H1 (cell line): ENCODE measurements at places on chromosomes 11 and 22. TPM values are rescaled to one million over a fixed set of nuclear protein-coding genes. Genes with fewer than 3 reads are reported as not detected.

DNA sequence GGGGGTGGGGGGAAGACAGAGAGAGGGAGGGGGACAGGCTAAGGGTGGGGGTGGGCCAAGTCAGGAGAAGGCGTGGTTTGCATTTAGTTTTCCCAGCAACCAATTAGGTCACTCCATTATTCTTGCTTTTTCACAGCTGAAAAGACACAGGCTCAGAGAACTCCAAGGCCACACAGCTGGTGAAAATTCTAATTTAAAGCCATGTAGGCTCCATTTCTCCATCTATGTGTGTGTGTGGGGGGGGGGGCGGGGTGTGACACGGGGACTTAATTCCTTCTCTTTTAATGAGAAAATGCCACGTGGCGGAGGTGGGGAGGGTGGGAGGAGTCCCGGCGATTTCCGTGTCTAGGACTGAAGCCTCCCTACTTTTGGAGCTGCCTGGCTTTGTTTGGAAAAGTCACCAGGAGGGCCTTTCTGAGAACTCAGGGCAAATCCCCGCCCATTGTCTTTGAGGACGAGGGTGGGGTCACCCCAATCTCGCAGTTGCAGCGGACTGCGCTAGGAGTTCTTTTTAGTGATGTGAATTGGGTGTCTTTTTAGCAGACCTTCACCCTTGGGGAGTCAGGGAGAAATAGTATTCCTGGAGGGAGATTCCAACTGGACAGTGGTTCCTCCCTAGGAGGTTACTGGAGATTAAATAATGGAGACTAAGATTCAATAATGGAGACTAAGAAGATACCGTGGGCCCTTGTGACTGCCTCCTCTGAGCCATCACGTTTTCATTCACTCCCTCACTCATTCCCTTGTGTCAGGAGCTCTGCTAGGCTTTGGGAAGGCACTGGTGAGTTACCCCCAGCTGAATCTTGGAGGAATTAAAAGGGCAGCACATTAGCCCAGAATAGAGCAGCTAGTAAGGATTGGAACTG is 36.4 kb upstream of the PTPRJ start:
- DNase-seq: peak; percentile 65

DNA sequence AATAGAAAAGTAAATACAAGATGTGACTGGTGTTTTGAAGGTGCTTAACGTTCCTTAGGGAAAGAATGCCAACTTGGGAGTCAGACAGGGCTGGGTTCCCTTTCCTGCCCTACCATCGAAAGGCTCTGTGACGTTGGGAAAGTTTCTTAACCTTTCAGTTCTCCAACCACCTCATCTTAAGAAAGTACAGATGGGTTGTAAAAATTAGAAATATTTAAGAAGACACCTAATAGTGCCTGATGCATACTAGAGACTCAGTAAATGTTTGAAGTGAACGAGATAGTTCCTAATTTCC is 1.1 kb downstream of the GTPBP1 start:
- no peak for DNase-seq

DNA sequence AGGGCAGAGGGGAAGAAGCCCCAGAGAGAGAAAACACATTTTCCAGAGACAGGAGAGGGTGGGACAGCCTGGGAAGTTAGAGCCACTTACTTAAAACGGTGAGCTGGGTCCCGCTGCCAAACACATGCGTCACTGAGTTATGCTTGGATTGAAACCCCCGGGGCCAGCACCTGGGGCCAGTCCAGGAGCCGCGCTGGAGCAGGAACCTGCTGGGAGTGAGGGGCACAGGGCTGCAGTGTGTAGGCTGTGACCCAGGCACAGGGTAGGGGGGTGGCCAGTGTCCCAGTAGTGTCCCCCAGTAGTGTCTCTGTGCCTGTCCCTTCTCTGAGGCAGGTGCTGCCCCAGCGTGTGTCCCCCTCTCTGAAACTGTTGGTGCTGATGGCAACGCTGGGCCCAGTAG is 5.2 kb downstream of the IGLL1 start:
- DNase-seq: no peak

DNA sequence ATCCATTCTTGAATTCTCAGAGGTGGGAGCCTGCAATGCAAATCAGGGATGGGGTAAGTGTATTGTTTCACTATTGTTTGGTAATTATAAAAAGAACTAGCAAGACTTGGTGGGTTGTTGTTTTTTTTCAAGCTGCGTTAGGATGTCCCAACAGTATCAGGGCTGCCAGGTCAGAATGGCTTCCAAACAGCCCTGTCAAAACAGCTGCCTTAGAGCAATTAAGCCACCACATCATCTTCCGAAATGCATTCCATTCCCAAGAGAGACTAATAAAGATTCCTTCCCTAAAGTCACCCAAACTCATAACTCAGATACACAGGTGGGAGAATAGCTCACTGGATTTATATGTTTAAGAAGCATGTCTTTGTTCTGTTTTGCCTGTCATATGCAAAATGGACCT is 23.5 kb downstream of the BBOX1 start:
- DNase-seq: no peak

DNA sequence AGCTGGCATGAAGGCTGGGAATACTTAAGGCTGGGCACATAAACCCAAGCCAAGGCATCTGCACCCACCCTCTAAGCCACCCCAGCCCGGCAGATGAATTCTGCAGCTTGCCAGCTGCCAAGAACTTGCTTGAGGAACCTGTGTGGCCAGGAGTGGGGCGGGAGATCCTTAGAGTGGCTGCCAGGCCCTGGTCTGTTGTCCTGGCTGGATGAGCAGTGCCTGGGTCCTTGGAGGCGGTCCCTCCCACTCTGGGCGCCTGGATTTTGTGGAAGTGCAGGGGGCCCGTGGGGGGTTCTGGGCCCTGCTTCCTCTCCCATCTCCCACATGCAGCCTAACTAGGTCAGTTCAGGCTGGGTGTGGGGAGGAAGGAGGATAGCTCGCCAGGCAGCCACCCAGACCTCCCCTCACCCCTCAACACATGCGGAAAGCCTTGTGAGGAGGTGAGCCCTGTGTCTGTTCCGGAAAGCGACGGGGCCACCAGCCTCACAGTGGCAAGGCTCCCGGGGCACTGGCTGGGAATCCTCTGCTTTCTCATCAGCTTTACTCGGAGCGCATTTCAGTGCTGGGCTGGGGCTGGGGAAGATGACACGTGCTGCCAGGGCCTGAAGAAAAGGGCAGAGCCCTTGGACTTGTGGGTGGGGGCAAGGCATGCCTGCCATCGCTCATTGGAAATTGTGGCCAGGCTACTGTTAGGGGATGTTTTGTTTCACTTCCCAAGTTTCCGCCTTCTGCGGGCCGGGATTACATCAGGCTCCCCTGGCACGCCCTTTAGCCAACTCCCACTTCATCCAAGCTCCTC is 8.4 kb downstream of the DAGLA start:
- DNase-seq: no peak

- no peak for DNase-seq
Observed at GRCh38 chr11:123233280-123233974, 38.4 kb upstream of the CLMP start.

DNA sequence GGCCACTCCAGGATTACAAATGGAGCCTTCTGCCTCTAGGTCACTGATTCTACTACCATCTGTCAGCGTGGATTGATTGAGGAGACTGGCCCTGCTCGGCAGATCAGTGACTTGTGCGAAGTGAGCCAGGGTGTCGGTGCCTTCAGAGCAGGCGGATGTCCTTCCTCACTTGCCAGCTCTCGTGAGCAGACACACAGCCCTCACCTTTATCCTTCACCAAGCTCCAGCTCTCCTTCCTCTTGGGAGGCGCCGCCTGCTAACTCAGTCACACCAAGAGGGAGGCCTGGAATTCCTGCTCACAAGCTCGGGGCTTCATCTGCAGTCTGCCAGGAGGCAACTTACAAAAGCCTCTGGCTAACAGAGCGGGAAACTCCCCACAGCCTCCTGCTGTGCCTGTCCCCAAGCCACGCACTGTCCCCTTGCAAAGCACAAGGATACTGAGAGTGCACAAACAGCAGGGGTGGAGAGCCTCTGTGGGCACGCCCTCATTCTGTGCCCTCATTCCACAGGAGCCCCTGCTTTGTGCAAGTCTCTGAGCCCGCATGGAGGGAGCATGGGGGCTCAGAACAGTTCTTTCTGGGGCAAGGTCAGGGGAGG is 3.5 kb upstream of the TCF20 start:
- DNase-seq: no peak

DNA sequence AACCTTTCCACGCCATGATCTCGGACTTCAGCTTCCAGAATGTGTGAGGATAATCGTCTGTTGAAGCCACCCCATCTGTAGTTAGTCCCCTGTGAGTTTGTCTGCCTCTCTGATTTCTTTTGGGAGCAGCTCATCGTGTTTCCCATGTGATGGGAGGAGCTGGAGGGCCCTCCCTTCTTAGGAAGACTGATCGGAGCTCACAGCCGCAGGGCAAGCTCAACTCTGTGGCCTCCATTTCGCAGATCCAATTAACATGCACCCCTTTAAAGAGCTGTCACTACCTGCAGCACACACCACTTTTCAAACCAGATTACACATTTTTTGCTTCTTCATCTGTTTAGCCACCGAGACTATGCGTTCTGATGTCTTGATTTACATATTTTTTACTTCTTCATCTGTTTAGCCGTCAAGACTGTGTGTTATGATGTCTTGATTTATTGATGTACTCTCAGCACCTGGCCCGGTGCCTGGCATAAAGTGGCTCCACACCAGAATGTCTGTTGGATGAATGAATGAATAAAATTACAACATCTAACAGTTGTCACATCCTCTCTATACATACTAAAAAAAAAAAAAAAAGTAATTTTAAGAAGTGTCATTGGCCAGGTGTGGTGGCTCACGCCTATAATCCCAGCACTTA is 14.9 kb upstream of the PPFIA1 start:
- no peak for DNase-seq

DNA sequence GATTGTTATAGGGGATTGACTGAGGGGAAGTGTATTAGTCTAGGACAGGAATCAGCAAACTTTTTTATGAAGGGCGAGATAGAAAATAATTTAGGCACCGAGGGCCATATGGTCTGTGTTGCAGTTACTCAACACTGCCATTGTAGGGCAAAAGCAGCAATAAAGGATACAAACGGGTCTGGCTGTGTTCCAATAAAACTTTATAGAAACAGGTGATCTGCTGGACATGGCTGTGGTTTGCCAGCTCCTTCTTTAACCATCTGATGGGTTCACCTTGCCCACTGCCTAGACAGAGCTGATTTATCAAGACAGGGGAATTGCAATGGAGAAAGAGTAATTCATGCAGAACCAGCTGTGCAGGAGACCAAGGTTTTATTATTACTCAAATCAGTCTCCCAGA is 20.0 kb downstream of the PRR5L start:
- DNase-seq: no peak

DNA sequence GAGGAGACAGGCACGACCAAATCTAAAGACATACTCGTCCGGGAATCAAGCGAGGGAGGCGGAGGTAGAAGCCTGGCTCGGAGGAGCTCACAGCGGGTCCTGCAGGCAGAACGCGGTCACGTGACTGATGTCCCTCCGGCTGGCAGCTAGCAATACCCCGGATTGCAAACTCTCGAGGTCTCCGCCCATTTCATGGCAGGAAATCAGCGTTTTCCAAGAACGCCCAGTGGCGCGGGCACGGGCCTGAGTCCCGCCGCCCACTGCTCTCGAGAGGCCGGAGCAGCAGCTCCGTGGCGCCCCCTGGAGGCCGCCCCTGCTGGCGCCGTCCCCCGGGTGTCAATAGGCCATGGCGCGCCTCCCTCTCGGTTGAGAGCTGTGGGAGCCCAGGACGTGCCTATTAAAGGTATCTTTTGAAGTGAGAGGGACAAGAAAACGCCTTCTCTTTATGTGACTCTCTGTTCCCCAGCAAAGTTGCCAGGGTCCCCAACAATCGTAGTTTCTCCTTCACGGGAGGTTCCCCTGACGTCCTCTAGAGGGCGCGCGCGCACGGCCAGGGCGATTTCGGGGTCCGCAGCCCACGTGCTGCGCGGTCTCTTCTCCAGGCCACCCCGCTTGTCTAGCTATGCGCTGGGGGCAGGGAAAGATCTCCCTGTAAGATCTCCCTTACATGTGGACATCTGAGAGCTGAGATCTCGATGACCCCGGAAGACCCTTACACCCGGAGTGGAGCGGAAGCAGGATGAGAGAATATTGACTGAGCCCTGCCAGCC is 37.3 kb upstream of the RBFOX2 start:
- DNase-seq: peak; percentile 93

DNA sequence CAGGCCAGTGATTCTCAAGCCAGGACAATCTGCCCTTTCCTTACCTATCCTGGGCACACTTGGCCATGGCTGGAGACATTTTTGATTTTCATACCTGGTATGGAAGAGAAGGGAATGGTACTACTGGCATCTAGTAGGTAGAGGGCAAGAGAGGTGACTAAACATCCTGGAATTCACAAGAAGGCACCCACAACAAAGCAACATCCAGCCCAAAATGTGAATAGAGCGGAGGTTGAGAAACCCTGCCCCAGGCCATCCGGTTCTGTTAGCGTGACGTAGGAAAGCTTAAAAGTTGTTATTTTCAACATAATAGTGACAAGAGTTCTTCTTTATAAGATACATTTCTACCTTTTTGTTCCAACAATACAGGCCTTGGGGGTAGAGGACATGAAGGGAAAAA is 114.9 kb upstream of the ALX4 start:
- no peak for DNase-seq

DNA sequence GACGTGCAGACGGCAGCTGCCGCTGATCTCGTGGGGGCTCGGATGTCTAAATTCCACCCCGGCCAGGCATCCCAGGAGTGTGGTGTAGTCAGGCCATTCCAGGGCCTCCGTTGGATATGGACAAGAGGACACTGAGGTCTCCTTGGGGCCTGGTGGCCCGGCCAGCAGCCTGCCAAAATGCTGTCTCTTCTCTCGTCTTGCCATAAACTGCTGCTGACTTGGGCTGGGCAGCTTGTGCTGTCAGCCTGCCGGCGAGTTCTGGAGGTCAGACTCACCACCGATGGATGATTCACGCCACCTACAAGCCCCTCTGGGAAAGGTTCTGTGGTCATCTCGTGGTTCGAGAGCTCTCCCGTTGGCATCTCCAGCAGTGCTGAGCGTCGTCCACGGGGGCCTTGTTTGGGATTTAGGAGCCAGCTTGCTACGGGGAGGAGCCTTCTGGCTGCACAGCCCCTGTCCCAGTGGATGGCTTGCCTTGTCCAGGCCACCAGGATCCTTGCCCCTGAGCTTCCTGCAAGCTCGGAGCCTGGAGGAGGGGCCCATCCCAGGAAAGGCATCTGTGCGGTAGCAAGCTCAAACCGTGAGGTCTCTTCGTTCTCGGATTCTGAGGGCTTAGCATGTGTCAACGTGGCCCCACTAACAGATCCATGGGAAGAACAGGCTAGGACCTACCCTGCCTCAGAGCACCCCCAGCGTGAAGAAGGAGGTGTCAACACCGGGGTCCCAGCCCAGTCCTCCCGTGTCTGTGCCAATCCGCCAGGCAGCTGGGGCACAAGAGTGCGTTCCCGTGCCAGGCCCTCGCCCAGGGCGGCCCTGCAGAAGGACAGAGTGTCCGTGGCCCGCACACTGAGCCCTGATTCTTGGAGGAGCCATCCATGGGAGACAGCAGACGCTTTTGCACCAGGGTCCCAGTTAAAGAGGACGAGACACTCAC is 1114.1 kb downstream of the BRD1 start:
- no peak for DNase-seq

Gene FAM83F
- polyA plus RNA-seq: 8.6 and 10.8 TPM in 2 replicates

Gene CFAP300
- 1.1 and 2.8 TPM in 2 replicates for polyA plus RNA-seq

Gene CSRP3
- polyA plus RNA-seq: not detected in 2 replicates

Gene PRR33
- polyA plus RNA-seq: 0.02 and 0.08 TPM in 2 replicates

Gene MMP8
- not detected in 2 replicates for polyA plus RNA-seq

Gene TCN2
- polyA plus RNA-seq: 87.8 and 91.7 TPM in 2 replicates
